ENCODE measurements at places on chromosomes 1 and 21.

GRCh38 chr1:169933984-169934725, 40.5 kb upstream of the SCYL3 start:
- DNase-seq, result no peak

DNA sequence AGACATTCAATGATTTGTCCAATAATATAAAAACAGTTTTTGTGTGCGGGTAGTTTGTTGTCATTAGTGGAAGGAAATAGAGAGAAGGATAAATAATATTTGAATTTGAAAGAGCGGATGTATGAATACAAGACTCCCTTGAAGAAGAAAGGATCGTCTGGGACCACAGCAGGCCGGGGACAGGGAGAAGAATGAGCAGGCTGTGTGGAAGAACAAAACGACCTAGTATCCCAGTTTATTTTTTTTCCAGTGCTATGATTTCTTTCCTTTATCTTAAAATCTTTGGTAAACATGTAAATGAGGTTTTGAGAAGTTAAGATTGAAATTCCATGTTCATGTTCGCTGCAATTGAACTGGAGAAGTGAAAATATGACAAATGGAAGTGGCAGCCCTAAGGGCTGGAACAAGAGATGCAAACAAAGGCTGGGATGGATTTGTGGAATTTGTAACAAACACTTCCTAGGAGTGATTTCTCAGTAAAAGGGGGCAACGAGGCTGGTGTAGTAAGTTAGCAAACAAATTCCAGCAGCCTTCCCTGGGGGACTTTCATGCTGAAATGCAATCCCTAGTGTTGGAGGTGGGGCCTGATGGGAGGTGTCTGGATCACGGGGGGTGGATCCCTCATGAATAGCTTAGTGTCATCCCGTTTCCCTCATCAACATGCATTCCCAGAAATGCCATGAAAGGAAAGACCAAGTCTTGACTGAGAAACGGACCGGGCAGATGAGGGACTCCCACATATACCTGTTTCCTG, 10.2 kb upstream of the IFI16 start:
- DNase-seq, result no peak

GRCh38 chr1:183859831-183860230, 54.9 kb downstream of the RGL1 start:
- no peak for DNase-seq

- no peak for DNase-seq
Measured at GRCh38 chr21:46121286-46122221, 23.6 kb downstream of the COL6A2 start.

DNA sequence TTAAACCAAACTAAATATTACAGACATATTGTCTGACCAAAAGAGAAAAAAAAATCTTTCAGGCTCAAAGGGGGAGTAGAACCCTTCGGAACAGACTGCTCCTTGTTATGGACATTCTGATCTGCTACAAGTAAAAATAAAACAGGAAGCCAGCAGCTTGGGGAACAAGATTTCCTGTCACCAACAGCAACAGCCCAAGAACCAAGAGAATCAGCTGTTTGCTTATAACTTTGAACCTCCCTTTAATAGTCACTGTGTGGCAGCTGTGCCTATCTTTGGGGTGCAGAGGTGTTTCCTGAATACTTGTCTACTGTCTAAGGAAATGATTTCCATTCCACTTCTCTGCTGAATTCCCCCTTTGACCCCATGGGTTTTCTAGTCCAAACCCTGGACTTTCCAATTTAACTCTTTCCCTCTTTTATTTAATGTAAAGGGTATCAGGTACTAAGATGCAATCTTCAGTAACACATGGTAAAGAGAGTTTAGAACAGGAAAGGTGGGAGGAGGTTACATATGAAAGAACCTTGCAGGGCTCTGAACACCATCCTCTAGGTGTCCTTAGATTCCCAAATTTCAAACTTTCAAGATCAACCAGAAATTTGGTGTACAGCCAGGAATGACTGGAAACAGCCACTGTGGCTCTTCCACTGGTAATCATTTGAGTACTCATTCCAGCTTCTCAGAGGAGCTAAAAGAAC, 38.6 kb downstream of the GPR3 start:
- no peak for DNase-seq

DNA sequence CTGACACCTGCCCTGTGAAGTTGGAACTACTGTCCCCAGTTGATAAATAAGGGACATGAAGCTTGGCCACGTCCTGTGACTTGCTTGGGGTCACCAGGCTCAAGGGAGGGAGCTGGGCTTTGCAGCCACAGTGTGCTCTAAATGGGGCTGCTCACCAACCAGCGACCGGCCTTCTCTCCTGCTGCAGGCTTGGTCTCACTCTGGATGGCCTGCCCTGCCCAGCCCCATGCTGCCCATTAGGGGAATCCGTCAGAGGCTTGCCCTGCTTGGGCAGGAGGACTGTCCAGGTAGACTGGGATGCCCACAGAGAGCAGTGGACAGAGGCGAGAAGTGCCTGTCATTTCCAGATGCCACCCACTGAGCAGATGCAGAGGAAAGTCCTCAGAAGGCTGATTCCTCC, 1.2 kb upstream of the CENPS start:
- no peak for DNase-seq

DNA sequence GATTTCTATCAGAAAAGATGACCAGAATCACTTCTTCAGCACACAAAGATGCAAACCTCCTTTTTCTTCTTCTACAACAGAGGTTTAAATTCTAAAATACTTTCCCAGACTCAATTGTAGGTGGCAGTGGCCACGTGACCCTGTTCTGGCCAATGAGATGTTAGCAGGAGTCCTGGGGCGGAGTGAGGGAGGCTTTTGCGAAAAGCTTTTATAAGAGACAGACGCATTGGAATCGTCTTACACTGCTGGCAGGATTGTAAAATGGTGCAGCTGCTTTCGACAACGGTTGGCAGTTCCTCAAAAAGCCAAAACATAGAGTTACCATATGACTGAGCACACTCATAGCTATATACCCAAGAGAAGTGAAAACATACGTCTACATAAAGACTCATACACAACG, 87.0 kb upstream of the MAGI3 start:
- DNase-seq, result no peak

GRCh38 chr1:24297187-24297851, 21.8 kb upstream of the GRHL3 start:
- no peak for DNase-seq
